ENCODE measurements at places on chromosomes 3 and 15. TPM values are rescaled to one million over a fixed set of nuclear protein-coding genes. Genes with fewer than 3 reads are reported as not detected.

DNA sequence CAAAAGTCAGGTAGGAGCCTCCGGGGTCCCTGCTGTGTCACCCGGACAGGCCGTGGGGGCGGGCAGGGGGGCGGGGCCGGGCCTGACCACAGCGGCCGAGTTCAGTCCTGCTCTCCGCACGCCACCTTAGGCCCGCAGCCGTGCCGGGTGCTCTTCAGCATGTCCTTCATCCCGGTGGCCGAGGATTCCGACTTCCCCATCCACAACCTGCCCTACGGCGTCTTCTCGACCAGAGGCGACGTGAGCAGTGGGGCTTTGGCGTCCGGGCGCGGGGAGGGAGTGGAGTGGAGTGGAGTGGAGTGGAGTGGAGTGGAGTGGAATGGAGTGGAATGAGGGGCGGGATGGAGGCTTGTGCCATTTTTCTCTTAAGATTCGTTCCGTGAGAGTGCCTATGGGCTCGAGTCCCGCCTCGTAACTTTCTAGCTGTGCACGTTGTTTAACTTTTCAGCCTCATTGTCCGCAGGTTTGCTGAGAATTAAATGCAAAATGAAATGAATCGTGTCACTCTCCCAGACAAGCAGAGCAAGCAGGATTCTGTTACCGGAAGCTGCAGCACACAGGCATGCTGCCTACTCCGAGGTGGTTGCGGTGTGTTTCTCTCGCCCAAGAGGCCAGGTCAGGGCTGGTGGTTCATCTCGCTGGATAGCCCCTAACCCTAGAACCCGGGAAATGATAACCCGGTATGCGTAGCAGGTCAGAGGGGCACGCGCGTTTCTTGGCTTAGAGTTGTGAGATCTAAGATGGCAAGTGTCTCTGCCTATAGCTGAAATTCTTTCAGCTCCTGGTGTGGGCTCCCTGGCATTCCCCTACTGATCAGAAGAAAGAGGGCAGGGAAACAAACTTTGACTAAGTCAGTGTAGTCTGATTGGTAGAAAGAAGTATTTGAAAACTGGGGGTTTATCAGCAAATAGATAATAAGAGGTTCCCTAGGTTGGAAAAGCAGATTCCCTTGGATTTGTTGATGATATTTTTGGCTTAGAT lies at the start of gene FAH:
TSS of gene FAH (plus strand) at position 104 of the 981 bp plus-strand sequence. CDS start at position 160, 56 bp downstream.
- peak; percentile 63 for DNase-seq

GRCh38 chr3:152209060-152209459 lies 59.7 kb upstream of the MBNL1 start:
- DNase-seq, result no peak

GRCh38 chr15:55110446-55110845 lies 86.3 kb downstream of the RSL24D1 start:
- DNase-seq, result no peak

DNA sequence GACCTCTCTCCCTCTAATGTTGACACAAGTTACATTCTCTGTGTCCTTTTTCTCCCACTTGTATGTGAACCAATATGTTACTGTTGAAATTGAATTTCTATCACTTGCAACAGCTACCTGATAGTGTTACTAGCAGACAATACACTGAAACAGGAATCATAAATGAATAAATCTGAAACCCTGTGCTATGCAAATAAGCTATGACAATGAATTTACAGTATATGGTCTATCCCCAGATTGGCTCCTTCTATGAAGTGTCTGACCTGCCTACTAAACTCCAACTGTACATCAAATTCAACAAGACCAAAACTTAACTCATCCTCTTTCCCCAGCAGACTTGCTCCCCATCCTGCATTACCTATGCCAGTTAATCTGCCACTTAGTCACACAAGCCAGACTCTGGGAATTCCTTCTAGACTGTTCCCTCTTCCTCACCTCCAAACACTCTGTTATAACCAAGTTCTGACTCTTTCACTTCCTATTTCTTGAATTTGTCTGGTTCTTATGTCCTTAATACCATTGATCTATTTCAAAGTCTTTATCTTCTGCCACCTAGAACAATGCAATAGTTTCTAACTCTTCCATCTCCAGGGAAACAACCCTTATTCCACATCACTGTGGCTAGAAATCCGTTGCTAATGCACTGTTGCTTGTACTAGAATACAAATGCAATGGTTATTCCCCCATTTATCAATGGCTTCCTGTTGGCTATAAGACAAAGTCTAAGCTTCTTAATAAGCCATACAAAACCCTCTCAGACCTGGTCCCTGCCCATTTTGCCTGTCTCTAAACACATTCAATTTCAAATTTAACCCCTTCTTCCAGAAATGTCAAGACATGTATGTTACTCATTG lies 13.4 kb upstream of the ZNF639 start:
- DNase-seq, result no peak

- DNase-seq, result no peak
Measured at GRCh38 chr3:43181202-43181821, 75.4 kb upstream of the POMGNT2 start.

- DNase-seq, result no peak
Measured at GRCh38 chr3:139016430-139017048, 4.2 kb downstream of the PRR23B start.

DNA sequence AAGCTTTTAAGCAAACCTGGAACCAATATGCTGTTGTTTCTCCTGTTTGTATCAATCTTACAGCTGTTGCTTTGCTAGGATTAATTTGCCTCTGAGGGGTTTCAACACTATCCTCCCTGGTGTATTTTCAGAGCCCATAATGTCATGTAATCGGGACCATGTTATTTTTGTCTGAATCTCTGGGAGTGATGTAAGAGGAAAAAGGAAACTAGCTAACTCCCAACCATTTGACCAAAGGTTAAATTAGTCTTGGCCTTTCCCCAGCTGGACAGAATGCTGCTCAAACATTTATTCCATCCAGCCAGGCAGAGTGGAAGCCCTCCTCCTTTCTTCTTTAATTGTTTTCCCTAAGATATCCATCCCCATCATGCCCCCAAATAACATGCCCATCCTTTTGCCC lies 142.2 kb downstream of the ALDH1A2 start:
- no peak for DNase-seq

DNA sequence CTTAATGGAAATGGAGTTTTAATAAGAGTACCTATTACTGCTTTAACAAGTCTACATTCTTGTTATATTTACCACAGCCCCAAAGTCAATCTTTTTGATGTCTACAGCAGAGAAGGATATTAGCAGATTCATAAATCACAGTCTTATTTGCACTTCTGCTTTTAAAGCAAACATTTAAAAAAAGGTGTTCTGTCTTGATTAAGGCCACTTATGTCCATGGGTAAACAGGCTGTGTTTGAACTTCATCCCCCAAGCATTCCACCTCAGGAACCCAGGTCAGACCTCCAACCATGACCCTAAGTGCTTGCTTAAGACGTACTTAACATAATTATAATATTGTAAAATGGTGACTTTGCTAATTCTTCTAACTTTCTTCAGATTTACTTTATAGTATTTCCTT lies 113.4 kb downstream of the CMSS1 start:
- no peak for DNase-seq

- no peak for DNase-seq
Measured at GRCh38 chr3:15634671-15635070, 33.1 kb downstream of the BTD start.

DNA sequence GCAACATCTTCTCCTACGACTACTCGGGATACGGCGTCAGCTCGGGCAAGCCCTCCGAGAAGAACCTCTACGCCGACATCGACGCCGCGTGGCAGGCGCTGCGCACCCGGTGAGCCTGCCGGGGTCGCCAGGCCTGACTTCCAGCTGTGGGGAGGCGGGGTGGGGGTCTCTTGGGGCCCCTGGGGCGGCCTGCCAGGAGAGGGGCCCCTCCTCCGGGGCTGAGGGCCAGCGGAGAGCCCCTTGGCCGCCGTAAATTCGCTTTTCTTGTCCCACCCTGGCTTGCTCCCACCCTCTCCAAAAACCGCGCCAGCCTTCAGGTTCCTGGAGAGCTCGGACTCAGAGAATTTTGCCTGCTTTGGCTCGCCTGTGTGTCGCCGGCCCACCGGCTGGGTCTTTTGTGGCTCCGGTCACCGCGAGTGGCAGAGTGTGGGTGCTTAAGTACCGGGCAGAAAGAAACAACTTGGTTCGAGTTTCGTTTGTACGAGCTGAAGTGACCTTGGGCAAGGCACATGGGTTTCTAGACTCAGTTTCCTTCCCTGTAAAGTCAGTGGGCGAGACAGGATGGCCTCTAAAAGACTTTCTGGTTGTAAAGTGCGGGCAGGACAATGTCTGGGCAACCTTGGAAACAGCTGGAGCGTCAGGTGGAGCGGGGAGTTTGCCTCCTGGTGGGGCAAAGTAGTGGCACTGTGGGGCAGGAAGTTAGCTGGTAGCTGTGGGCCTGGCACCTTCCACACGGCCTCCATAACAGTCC lies 976 bp downstream of the ABHD17C start:
- no peak for DNase-seq

GRCh38 chr15:59532770-59533379 lies 78.7 kb upstream of the GCNT3 start:
- peak; percentile 17 for DNase-seq

GRCh38 chr3:12363397-12364195 lies 74.7 kb downstream of the PPARG start:
- no peak for DNase-seq

DNA sequence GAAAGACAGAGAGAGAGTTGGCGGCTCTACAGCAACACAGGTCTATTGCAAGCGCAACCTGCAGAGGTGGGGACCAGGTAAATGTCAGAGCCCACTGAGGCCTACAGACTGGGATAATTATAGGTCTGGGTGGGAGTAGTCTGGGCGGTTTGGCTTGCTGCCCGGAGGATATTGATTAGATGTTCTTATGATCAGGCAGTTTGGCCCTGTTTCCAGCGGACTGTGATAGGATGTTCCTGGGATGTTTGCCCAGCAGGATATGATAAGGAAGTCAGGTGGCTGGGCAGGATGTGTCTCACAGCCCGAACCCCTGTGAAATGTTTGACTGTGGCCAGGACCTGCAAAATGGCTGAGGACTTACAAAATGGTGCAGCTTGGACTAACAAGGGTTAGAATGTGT lies 364.9 kb downstream of the NAALADL2 start:
- DNase-seq, result no peak

SPESP1 gene
- 0.17 TPM for total RNA-seq

POLQ gene
- 2.3 TPM for total RNA-seq

GOLGA6L10 gene
- 0.47 TPM for total RNA-seq

CYP1A2 gene
- total RNA-seq, result not detected

GOLGA6D gene
- not detected for total RNA-seq

All from G401 (cell line).